Endothelial cell (in vitro differentiated cells): ENCODE measurements at places on chromosomes 1 and 21.

DNA sequence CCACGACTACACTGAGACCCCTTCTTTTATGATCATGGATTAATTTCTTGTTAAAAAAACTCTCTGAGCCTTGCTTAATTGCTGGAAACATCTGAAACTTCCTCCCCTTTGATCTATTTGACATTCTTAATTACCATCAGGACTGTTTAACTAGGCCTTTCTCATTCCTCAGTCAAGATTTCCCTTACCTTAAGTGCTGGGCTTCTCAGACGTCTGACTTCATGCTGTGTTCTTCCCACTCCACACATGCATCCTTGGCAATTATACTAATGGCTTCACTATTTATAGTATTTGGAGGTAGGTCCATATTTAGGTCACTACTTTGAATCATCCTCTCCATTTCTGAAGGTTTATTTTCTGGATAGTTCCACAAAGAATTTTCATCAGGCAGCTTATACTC, 341.3 kb upstream of the TMPRSS15 start:
- no peak for DNase-seq

DNA sequence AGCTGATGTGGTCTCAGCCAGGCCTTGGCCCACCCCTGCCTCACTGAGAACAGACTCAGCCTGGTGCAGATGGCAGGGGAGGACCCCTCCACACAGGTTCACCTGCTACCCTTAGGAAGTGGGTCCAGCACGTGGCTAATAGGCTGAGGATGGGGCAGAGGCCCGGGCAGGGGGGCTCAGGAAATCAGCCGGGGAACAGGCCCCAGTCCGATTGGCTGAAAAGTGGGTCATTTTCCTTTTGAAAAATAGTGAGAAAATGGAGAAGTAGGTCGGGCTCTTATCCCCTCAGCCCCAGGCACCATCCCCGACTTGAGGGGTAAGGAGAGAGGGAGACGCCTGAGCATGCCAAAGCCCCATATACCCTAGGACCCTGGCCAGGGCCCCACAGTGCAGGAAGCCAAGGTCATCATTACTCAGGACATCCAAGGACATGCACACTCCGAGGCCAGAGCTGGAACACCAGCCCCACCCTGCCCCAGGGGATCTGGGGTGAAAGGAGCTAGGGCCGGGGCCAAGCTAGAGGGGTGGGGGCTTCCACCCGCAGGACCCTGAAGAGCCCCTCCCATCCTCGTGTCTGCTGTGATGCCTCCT, 11.0 kb downstream of the DLGAP3 start:
- DNase-seq = no peak

DNA sequence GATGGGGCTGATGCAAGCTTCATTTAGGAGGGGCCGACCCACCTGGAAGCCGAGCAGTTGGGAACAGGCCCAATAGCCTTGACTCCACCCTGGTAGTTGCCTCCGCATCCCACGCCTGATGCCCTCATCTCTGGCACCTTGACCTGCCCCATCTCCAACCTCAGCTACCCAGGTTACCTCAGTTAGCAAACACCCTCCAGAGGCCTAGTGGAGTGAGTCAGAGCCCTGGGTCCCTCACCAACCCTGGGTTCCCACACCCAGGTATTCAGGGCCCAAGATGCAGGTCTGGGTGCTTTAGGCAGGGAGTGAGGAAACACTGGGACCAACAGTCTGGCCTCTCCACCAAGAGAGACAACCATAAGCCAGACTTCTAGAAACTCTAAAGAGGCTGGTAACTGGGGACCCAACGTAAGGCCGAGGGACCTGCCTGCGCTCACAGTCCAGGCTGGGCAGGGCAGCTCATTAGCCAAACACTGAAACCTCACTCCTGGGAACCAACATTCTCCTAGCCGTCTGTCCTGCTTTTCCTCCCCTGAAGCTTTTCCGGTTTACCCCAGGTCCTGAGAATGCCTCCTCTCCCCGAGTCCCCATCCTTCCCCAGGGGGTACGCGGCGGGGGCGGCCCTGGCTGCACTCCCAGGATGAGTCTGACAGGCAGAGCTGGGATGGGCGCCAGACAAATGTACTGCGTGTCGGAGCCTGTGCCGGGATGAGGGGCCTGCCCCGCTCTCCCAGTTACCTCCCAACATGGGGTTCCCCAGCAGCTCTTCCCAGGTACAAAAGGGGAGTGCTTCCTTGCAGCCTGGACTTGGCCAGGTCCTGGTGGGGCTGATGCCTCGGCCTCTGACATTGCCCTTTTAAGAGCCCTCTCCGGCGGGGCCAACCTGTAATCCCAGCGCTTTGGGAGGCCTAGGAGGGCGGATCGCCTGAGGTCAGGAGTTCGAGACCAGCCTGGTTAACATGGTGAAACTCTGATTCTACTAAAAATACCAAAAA, 8.9 kb upstream of the CELSR2 start:
- no peak for DNase-seq

DNA sequence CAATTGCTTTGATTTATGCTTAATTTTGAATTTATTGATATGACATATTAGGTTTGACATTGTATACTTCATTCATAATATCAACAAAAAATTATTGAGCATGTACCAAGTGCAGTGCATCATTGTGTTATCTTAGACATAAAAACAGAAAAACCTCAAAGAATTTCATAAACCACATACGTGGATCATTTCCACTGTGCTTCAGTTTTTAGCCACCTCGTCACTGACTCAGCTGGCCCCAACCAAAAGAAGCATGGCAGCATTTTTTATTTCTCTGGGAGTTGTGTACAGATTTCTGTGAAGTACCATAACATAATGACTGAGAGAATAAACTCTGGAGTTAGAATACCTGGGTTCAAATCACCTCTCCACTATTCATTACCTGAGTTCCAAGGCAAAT, 95.6 kb upstream of the C1orf87 start:
- DNase-seq = no peak

DNA sequence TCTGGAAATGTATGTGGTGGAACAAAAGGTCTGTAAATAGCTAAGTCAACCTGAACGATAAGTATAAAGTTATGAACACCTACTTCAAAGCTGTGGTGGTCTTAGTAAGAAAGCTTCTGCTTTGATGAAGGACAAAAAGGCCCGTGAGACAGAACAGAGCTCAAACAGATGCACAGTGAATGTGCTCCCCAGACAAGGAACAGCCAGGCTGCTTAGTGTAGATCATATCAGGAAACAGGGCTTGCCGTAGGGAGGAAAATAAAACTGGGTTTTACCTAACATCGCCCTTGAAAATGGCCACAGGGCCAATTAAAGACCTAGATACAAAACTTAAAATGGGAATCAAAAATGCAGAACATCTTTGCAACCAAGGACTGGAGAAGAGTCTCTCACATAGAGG, 40.2 kb downstream of the PRSS38 start:
- no peak for DNase-seq

DNA sequence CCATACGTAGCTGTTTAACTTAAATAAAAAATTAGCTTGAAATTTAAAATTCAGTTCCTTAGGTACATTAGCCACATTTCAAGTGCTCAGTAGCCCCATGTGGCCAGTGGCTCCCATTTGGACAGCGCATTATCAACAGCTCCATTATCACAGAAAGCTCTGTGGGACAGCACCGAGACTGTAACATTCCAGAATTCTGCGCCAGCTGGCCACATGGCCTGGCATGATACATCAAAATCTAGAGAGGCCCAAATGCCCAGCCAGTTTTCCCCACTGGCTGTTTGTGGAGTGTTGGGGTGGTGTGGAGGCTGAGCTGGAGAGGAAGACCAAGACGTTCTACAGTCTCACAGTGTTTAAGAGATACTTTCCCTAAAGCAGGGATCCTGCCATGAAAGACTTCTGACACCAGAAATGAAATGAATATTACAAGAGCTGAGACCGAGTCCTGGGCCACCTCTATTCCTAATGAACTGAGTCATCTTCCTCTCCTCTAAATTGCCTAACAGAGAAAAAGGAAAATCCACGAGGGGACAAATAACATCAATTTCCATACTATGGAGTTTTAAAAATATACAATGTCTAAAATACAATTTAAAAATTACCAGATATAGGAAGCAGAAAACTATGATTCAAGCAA, 27.3 kb upstream of the ACTA1 start:
- no peak for DNase-seq

GRCh38 chr1:73044241-73045036, 762.1 kb upstream of the NEGR1 start:
- no peak for DNase-seq

- DNase-seq = no peak
These were observed 32.7 kb upstream of the GRHL3 start for GRCh38 chr1:24286246-24287010.
